Aorta (tissue), 5 donors: ENCODE measurements at places on chromosomes 4 and X. TPM values are rescaled to one million over a fixed set of nuclear protein-coding genes. Genes with fewer than 3 reads are reported as not detected.

- H3K36me3 ChIP-seq = no peaks in the 10 kb centered on the region
- no peaks in the 10 kb centered on the region for H3K27me3 ChIP-seq
- DNase-seq = no peak
These were observed 155.8 kb upstream of the DGKK start for GRCh38 chrX:50626432-50626831.

Gene UGT8
- total RNA-seq = 1.1 TPM

DNA sequence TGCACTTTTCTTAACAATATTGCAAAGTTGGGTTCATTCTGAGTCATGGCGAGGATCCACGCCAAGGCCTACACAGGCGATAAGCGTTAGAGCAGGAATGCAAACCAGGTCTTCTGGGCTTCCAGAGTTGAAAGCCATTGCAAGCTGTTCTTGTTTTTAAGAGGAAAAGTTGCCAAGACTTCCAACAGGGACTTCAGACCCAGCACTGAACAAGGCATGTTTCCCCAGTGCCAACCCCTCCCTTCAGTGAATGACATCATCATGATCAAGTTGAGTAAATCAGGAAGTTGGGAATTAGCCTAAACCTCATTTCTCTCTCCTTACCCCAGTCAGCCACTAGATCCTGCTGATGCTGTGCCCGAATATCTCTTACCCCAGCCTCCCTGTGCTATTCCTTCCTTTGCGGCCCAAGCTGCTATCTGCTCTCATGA is 355.1 kb downstream of the HS3ST1 start:
- no peaks in the 10 kb centered on the region for H3K36me3 ChIP-seq
- DNase-seq = peak; percentile 80
- H3K4me3 ChIP-seq = no peak overlapping the region
- H3K4me1 ChIP-seq = no peaks in the 10 kb centered on the region

Gene NLGN3
- total RNA-seq = 1.5 TPM

Gene NELFA
- total RNA-seq = 27.4 TPM

GRCh38 chr4:21888195-21888976 is 60.2 kb downstream of the KCNIP4 start:
- H3K36me3 ChIP-seq = no peaks in the 10 kb centered on the region
- H3K4me1 ChIP-seq = no peaks in the 10 kb centered on the region
- H3K27ac ChIP-seq = no peak overlapping the region
- no peak for DNase-seq

- no peak overlapping the region for H3K27ac ChIP-seq
- no peaks in the 10 kb centered on the region for H3K36me3 ChIP-seq
- no peaks in the 10 kb centered on the region for H3K27me3 ChIP-seq
- peaks cover 4% of the 10 kb centered on the region for H3K4me1 ChIP-seq
These were observed 56.7 kb upstream of the FGFBP2 start for GRCh38 chr4:16019649-16020048.

GRCh38 chrX:143634663-143635455 is 1.0 kb downstream of the SLITRK4 start:
- no peak overlapping the region for H3K27ac ChIP-seq
- no peaks in the 10 kb centered on the region for H3K36me3 ChIP-seq
- peak overlapping the region; percentile 55 for H3K4me3 ChIP-seq
- no peaks in the 10 kb centered on the region for H3K4me1 ChIP-seq

DNA sequence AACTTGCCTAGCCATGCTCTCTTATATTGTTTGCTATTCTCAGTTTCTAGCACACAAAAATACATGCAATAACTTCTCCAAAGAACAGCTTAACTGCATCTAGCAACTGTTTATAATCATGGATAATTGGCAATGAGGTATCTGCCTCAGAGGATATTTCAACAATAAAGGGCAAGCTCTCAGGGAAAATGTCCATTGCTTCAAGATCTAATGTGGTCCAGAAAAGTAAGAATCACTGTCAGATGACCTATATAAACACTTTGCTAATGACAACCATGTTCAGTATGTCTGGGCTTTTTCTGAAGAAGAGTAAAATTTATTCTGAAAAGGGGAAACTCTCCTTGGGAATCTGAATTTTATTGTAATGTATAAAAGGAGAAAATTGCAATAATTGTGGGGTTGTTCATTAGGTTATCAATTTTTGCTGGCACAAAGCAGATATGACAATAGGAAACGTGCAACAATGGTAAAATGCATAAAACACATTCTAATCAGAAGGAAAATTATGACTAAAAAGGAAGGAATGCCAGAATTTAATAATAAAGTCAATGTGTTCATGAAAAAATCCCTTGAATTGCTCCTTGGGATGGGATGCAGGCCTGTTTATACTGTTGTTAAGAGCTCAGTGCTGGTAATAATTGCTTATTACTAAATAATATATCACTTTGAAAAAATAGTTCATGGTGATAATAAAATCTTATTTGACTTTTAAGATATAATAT is 90.3 kb downstream of the ANTXR2 start:
- H3K36me3 ChIP-seq = no peaks in the 10 kb centered on the region
- H3K4me1 ChIP-seq = no peaks in the 10 kb centered on the region
- no peak overlapping the region for H3K27ac ChIP-seq
- H3K27me3 ChIP-seq = no peaks in the 10 kb centered on the region
- DNase-seq = no peak

DNA sequence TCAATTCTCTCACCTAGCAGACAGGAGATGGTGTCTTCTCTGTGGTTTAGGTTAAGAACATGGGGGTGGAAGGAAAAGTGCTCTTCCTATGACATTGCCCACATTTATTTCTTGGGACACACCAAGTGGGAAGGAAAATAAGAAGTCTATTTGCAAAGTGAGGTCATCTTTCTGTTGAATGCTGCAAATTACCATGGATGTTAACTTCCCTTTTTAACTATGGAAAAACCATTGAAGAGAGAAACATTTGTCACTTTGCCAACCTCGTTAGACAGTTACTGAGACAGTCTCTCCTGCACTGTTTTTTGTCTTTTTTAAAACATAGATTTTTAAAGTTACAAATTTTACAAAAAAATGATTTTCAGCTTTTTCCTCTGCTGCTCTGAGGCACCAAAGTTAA is 72.8 kb upstream of the BEND4 start:
- no peak overlapping the region for H3K4me3 ChIP-seq
- no peaks in the 10 kb centered on the region for H3K36me3 ChIP-seq
- no peaks in the 10 kb centered on the region for H3K4me1 ChIP-seq
- no peak overlapping the region for H3K27ac ChIP-seq

- peaks cover 6% of the 10 kb centered on the region for H3K36me3 ChIP-seq
- peaks cover 11% of the 10 kb centered on the region for H3K4me1 ChIP-seq
- H3K4me3 ChIP-seq = no peak overlapping the region
- DNase-seq = no peak
- no peaks in the 10 kb centered on the region for H3K27me3 ChIP-seq
These were observed 69.6 kb upstream of the MTNR1A start for GRCh38 chr4:186624951-186625350.

DNA sequence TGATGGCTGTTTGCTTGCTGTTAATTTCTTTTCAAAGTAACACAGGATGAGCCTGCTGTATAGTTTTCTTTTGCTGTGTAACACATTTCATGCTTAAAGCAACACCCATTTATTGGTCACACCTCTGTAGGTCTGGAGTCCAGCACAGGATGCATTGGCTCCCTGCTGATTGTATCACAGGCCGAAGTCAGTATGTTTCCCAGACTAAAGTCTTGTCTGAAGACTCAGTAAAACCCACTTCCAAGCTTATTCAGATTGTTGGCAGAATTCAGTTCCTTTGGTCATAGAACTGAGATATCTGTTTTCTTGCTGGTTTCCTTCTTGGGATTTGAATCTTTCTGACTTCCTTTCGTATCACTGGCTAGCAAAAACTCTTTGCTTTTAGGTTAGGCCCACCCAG is 54.3 kb downstream of the LRP2BP start:
- H3K36me3 ChIP-seq = peaks cover 4% of the 10 kb centered on the region
- no peak overlapping the region for H3K4me3 ChIP-seq
- peak overlapping the region; percentile 30 for H3K27ac ChIP-seq
- peaks cover 3% of the 10 kb centered on the region for H3K4me1 ChIP-seq
- no peaks in the 10 kb centered on the region for H3K27me3 ChIP-seq

DNA sequence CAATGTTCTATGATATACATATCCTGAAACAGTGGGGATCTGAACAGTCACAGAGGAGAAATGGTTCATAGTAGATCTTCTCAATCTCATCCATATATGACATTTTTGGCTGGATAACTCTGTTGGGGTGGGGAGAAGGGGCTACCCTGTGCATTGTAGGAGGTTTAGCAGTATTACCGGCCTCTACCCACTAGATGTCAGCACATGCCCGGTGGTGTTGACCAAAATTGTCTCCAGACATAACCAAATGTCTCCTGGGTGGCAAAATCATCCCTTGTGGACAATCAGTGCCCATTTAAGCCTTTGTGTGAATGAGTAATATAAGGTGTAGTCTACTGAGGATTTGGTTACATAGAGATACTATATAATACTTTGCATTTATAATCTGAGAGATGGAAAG is 89.9 kb downstream of the PLS3 start:
- no peaks in the 10 kb centered on the region for H3K4me1 ChIP-seq
- H3K27me3 ChIP-seq = no peaks in the 10 kb centered on the region
- H3K4me3 ChIP-seq = no peak overlapping the region
- no peaks in the 10 kb centered on the region for H3K36me3 ChIP-seq

Gene IL2
- not detected for total RNA-seq

GRCh38 chr4:105108971-105109370 is 37.7 kb upstream of the TET2 start:
- no peak overlapping the region for H3K4me3 ChIP-seq
- H3K36me3 ChIP-seq = no peaks in the 10 kb centered on the region
- no peak for DNase-seq

DNA sequence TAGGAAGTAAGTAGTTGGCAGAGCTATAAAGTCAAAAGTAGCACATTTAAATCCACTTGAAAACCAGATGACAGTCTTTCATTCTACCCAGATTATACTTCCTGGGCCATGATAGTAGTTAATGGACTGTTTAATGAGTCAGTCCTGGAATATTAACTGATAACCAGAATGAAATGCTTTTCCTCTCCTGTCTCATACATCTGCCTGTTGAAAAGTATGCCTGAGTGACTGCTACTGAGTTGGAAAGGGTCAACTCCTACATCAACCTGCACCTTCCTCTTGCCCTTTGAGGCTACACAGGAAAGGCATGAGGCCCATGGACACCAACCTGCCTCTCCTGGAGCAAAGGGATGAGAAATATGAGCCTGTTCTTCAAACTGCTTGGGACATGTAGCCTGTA is 36.0 kb upstream of the COX7B2 start:
- no peak for DNase-seq
- no peak overlapping the region for H3K4me3 ChIP-seq
- H3K4me1 ChIP-seq = peaks cover 3% of the 10 kb centered on the region
- H3K27ac ChIP-seq = no peak overlapping the region
- H3K36me3 ChIP-seq = no peaks in the 10 kb centered on the region

DNA sequence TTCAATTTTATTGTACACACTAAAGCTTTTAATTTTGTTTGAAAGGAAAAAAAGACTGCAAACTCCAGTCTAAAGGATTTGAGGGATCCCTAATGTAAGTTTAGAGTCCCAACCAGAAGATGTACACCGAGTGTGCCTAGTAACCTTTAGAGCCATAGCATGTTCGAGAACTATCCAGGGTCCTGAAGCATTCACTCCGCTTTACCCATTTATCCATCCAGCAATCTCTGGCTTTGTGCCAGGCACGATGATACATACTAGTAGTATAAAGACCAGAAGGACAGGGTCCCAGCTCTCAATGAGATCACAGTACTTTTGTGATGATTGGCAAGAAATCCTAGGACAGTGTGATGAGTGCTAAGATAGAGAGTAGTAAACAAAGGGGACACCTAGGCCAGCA is 168.7 kb downstream of the STK32B start:
- H3K36me3 ChIP-seq = no peaks in the 10 kb centered on the region
- H3K27me3 ChIP-seq = no peaks in the 10 kb centered on the region
- no peaks in the 10 kb centered on the region for H3K4me1 ChIP-seq
- no peak overlapping the region for H3K27ac ChIP-seq

Gene PCSK1N
- total RNA-seq = not detected

Gene TKTL2
- not detected for total RNA-seq

- H3K4me1 ChIP-seq = no peaks in the 10 kb centered on the region
- H3K4me3 ChIP-seq = no peak overlapping the region
- no peak overlapping the region for H3K27ac ChIP-seq
- no peak for DNase-seq
These were observed 1757.8 kb upstream of the TENM3 start for GRCh38 chr4:180485407-180485806.

- no peak overlapping the region for H3K4me3 ChIP-seq
- DNase-seq = no peak
- no peaks in the 10 kb centered on the region for H3K27me3 ChIP-seq
These were observed 145.6 kb upstream of the PCDH18 start for GRCh38 chr4:137677863-137678262.

Gene ARHGAP6
- 19.5 TPM for total RNA-seq

- no peaks in the 10 kb centered on the region for H3K36me3 ChIP-seq
- no peak for DNase-seq
- H3K27ac ChIP-seq = no peak overlapping the region
- H3K4me1 ChIP-seq = no peaks in the 10 kb centered on the region
These were observed 118.0 kb downstream of the IRF2 start for GRCh38 chr4:184356366-184356765.

- H3K36me3 ChIP-seq = no peaks in the 10 kb centered on the region
- no peak overlapping the region for H3K27ac ChIP-seq
- H3K4me3 ChIP-seq = no peak overlapping the region
These were observed 293.5 kb downstream of the ZNF674 start for GRCh38 chrX:46251755-46252154.

GRCh38 chr4:153114771-153115321 is 89.4 kb upstream of the TRIM2 start:
- H3K27me3 ChIP-seq = no peaks in the 10 kb centered on the region
- H3K27ac ChIP-seq = peak overlapping the region; percentile 56
- H3K4me3 ChIP-seq = no peak overlapping the region
- H3K4me1 ChIP-seq = no peaks in the 10 kb centered on the region

- H3K4me1 ChIP-seq = no peaks in the 10 kb centered on the region
- no peaks in the 10 kb centered on the region for H3K36me3 ChIP-seq
- H3K27me3 ChIP-seq = no peaks in the 10 kb centered on the region
- H3K27ac ChIP-seq = no peak overlapping the region
These were observed 56.0 kb downstream of the VGLL1 start for GRCh38 chrX:136588036-136588435.

DNA sequence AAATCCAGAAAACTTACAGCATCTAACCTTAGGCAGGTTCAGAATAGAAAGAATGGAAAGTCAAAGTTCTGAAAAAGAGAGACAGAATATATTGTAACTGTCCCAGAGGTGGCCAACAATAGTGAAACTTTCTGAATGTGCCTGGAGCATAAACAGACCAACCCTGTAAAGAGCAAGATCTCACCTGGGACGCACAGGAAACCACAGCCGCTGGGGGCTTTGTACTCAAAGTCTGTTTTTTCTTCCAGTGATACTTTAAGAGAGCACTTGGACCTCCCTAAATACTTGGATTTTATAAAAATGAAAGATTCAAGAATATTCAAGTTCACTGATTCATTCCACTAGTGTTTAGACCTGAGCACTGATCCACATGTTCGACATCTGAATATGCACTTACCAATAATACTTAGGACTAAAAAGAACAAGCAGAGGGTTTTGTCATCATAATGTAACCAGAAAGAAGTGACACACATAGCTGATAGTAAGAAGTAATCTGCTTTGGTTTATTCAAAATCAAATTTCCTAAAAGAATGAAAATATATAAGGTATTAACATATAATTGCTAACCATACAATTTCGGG is 35.3 kb downstream of the ARAP2 start:
- H3K36me3 ChIP-seq = no peaks in the 10 kb centered on the region
- no peaks in the 10 kb centered on the region for H3K4me1 ChIP-seq
- no peak overlapping the region for H3K27ac ChIP-seq
- DNase-seq = no peak

GRCh38 chr4:1852904-1853623 is 2.9 kb downstream of the LETM1 start:
- no peaks in the 10 kb centered on the region for H3K27me3 ChIP-seq
- H3K27ac ChIP-seq = no peak overlapping the region
- no peaks in the 10 kb centered on the region for H3K4me1 ChIP-seq
- H3K4me3 ChIP-seq = no peak overlapping the region

GRCh38 chr4:108336076-108336475 is 167.3 kb upstream of the LEF1 start:
- H3K36me3 ChIP-seq = no peaks in the 10 kb centered on the region
- DNase-seq = no peak
- peaks cover 2% of the 10 kb centered on the region for H3K27me3 ChIP-seq
- no peak overlapping the region for H3K4me3 ChIP-seq
